ENCODE measurements at places on chromosomes 16 and 17.

GRCh38 chr16:23729503-23730424 lies 16.7 kb upstream of the ERN2 start:
- no peak for DNase-seq

- DNase-seq, result no peak
These were observed 361.5 kb downstream of the SNX29 start for GRCh38 chr16:12337871-12338655.

GRCh38 chr16:35750701-35751104 lies 2291.3 kb downstream of the TP53TG3F start:
- no peak for DNase-seq

- no peak for DNase-seq
These were observed 9.9 kb downstream of the NXPH3 start for GRCh38 chr17:49585422-49586027.
